ENCODE measurements at places on chromosomes 4 and X.

DNA sequence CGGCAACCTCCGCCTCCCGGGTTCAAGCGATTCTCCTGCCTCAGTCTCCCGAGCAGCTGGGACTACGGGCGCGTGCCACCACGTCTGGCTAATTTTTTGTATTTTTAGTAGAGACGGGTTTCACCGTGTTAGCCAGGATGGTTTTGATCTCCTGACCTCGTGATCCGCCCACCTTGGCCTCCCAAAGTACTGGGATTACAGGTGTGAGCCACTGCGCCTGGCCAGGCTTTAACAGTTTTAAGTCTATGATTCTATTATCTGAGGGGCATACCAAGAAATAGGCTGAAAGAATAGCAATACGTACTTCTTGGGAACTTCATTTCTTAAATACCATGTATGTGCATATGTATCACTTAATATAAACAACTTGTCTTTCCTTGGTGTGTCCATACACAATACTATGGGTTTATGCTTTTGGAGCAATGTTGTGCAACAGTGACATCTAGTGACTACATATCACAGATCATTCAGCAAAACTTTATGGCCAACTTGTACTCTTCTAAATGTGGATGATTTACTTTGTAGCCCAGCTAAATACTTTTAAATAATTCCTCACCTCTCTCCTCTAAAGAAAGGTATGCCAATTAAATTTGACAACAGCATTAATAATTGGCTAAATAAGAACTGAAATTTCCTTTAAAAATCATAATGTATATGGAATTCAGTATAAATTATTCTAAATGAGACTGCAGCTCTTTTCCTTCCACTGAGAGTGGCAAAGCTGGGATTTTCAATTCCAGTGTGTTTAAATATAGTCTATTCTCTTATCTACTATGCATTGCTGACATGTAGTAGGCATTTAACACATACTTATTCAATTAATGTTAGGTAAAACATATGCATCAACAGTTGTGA, 10.4 kb downstream of the SLC9B1 start:
- peak; percentile 81 for DNase-seq

GRCh38 chr4:143554728-143555597, 41.5 kb downstream of the SMARCA5 start:
- DNase-seq, result no peak

GRCh38 chr4:179766938-179767337, 2324.7 kb upstream of the AGA start:
- no peak for DNase-seq

GRCh38 chr4:153529646-153530045, 63.5 kb downstream of the TMEM131L start:
- DNase-seq, result no peak

GRCh38 chr4:38153387-38153760, 193.2 kb downstream of the PTTG2 start:
- DNase-seq, result no peak

- DNase-seq, result no peak
These were observed 31.4 kb upstream of the ARSH start for GRCh38 chrX:2974961-2975360.

Data from muscle of leg (tissue), 16 donors.